ENCODE measurements at places on chromosomes 13 and 19.

GRCh38 chr19:17314007-17314593 lies 4.7 kb downstream of the DDA1 start:
- no peak for DNase-seq

DNA sequence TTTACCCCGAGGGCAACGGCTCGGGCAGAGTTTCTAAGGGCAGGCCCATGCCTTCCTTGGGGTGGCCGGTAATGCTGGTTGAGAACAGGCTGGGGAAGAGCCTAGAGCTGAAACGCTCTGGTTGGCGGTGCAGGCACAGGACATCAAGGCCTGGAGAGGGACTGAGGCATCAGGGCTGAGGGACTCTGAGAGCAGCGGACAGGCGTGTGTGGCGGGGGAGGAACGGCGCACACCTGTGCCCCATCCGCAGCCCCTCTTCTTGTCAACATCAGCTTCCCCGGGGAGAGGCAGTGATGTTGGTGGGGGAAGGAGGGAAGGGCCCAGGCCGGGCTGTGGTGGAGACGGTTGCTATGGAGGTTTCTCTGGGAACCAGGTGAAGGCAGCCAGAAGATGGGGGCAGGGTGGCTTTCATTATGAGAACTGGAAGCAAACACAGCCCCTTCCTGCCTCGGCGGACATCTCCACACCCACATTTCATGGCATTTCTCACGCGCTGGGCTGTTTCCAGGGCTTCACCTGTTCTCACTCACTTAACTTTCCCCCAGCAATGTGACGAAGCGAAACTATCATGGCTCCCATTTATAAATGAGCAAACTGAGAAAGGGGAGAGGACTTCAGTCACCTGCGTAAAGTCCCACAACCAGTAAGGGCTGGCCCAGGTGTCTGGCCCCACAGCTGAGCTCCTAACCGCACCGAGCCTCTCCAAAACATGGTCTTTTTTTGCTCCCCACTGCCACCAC lies 8.2 kb upstream of the ATF5 start:
- no peak for DNase-seq

- no peak for DNase-seq
Observed at GRCh38 chr13:75432811-75433244, 49.1 kb downstream of the TBC1D4 start.

DNA sequence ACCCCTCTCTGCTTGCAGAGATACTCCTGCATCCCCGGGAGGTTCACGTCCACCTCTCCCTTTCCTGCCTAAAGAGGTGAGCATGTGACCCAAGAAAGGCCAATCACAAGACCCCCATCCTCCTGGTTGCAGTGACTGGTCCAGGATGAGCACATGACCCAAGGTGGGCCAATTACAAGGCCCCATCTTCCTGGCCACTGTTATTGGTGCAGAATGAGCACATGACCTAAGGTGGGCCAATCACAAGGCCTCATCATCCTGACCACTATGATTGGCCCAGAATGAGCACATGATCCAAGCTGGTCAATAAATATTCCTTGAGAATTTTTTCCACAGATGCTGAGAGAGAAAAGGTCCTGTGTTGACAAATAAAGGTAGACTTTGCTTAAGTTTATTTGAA lies 350.7 kb downstream of the EFNB2 start:
- no peak for DNase-seq

GRCh38 chr13:48235341-48236135 lies 2.5 kb downstream of the ITM2B start:
- DNase-seq, result no peak

DNA sequence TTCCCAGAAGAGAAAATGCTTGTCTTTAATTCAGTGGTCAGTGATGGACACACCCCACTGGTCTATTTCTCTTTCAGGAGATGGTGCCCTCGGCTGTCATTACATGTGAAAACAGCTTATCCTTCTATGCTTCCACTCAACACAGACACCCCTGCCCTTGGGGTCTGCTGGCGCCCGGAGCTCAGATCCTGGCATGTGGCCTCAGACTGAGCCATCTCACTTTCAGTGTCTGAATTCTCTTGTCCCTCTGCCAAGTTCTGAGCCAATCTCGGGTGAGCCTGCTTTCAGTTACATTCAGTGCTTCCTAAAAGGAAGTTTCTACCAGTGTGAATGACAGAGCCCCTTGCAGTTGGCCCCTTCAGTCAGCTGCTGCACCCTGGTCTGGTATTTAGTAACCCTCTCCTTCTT lies 293.6 kb downstream of the DNAJC15 start:
- no peak for DNase-seq

GRCh38 chr13:96191367-96191766 lies 101.5 kb downstream of the HS6ST3 start:
- no peak for DNase-seq

- no peak for DNase-seq
Observed at GRCh38 chr13:31007417-31007816, 75.0 kb downstream of the TEX26 start.

GRCh38 chr19:49205114-49205513 lies 47.5 kb downstream of the TRPM4 start:
- no peak for DNase-seq

DNA sequence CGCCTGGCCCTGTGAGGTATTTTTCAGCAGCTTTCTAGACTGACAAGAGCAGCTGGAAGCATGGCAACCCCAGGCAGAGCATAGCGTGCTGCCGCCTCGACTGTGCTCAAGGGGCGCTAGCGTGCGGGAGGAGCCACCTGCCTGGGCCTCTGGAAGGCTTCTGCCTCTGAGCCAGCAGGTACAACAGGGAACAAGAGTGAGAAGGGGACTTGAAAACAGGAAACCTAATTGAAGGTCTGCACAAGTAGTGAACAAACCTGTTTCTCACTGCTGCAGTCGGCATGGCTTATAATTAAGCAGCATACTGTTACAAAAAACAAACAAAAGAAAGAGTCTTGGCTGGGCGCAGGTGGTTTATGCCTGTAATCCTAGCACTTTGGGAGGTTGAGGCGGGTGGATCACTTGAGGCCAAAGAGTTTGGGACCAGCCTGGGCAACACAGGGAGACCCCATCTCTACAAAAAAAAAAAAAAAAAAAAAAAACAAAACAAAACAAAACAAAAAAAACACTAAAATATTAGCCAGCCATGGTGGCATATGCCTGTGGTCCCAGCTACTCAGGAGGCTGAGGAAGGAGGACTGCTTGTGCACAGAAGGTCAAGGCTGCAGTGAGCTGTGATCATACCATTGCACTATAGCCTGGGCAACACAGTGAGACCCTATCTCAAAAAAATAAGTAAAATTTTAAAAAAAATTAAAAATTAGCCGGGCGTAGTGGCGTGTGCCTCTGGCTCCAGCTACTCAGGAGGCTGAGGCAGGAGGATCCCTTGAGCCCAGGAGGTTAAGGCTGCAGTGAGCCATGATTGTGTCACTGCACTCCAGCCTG lies 12.6 kb upstream of the GARRE1 start:
- peak; percentile 96 for DNase-seq
